ENCODE measurements at places on chromosomes 3 and 15. TPM values are rescaled to one million over a fixed set of nuclear protein-coding genes. Genes with fewer than 3 reads are reported as not detected.

- no peak overlapping the region for H3K27ac ChIP-seq
- H3K27me3 ChIP-seq, result no peaks in the 10 kb centered on the region
- no peaks in the 10 kb centered on the region for H3K4me1 ChIP-seq
- no peaks in the 10 kb centered on the region for H3K36me3 ChIP-seq
- no peak overlapping the region for H3K4me3 ChIP-seq
Measured at GRCh38 chr3:107581230-107581629, 58.5 kb downstream of the BBX start.

- no peak overlapping the region for H3K4me3 ChIP-seq
- no peaks in the 10 kb centered on the region for H3K4me1 ChIP-seq
- DNase-seq, result no peak
- no peak overlapping the region for H3K27ac ChIP-seq
- H3K36me3 ChIP-seq, result no peaks in the 10 kb centered on the region
Measured at GRCh38 chr15:66269326-66270090, 16.0 kb upstream of the MEGF11 start.

DNA sequence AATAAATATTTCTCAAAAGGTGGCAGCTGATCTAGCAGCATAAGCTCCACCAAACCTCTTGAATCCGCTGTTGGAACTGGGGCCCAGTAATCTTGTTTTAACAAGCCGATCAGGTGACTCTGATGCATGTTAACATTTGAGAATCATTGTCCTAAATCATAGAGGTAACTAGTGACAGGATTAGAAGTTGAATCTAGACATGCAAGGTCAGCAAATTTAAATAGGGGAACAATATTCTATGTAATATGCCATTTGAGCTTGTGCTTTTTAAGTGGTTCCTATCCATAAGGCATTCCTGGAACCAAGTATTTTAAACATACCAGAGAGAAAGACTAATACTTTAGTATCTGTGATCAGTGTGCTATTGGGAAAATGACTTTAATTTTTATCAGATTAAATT, 412.8 kb downstream of the PYDC2 start:
- H3K27ac ChIP-seq, result no peak overlapping the region
- H3K4me3 ChIP-seq, result no peak overlapping the region
- H3K27me3 ChIP-seq, result no peaks in the 10 kb centered on the region
- H3K4me1 ChIP-seq, result no peaks in the 10 kb centered on the region
- no peak for DNase-seq

DNA sequence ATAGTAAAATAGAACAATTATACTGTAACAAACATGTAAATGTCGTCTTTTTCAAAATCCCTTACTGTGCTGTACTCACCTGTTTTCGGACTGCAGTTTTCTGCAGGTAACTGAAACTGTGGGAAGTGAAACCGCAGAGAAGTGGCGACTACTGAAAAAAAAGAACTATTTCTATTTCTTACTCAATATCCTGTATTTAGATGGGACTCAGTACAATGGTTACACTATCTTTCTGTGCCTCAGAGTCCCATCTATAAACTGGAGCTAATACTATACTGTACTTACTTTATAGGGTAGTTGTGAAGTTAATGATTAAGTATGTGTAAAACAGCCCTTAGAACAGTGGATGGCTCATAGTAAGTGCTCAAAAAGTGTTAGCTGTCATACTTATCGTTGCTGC, 14.3 kb upstream of the P2RY12 start:
- H3K27ac ChIP-seq, result no peak overlapping the region
- DNase-seq, result no peak
- no peak overlapping the region for H3K4me3 ChIP-seq
- H3K36me3 ChIP-seq, result no peaks in the 10 kb centered on the region

Gene SH3BP5
- 106 TPM for total RNA-seq
